ENCODE measurements at places on chromosomes 12 and 14.

DNA sequence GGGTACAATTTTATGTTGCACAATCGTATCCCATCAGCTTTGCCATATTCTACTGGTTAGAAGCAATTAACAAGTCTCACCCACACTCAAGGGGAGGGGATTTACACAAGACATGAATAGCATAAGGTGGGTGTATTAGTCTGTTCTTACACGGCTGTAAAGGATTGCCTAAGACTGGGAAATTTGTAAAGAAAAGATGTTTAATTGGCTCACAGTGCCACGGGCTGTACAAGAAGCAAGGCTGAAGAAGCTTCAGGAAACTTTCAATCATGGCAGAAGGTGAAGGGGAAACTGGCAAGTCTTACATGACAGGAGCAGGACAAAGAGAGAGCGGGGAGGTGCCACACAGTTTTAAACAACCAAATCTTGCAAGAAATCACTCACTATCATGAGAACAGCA, 231.8 kb upstream of the AMIGO2 start:
- no peaks in the 10 kb centered on the region for H3K36me3 ChIP-seq
- no peak for DNase-seq
- H3K4me3 ChIP-seq = no peak overlapping the region
- no peak overlapping the region for H3K27ac ChIP-seq

DNA sequence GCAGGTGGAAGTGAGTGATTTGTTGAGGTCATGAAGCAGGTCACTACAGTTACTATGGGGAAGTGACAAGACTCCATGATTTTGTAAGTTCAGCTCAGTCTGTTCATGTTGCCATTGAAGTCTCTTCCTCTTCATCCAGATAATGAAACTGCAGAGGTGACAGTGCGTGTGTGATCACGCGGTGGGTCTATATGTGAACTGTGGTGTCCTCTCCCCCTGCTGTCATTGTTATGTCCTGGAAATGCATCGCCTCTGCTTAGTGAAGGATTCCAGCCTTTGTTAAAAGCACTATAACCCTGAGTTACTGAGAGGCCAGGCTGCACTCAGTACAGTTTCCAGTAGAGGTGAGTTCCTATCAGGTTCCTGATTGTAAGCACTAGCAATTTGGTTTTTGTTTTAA, 216.2 kb upstream of the RMST start:
- no peak for DNase-seq
- H3K27me3 ChIP-seq = no peaks in the 10 kb centered on the region
- no peak overlapping the region for H3K4me3 ChIP-seq
- H3K4me1 ChIP-seq = no peaks in the 10 kb centered on the region

DNA sequence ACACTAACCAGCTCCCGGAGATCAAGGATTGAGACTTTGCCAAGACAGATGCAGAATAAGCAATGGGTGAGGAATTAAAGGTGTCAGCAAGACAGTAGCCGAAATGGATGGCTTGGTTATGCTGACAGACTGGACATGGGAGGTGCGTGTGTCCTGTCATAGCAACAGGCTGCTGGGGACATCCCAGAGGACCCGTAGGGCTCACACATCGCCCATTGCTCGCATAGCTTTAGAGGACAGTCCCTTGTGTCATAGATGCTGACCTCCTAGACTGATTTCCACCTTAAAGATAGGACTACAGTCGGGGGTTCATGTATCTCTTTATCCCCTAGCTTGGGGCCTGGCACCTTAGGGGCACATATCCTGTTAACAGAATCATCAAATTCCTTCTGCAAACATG, 324.5 kb downstream of the MED13L start:
- DNase-seq = no peak
- H3K36me3 ChIP-seq = peaks cover 34% of the 10 kb centered on the region
- H3K27ac ChIP-seq = no peak overlapping the region

- no peaks in the 10 kb centered on the region for H3K27me3 ChIP-seq
- H3K4me1 ChIP-seq = no peaks in the 10 kb centered on the region
- H3K27ac ChIP-seq = no peak overlapping the region
- DNase-seq = no peak
- H3K4me3 ChIP-seq = no peak overlapping the region
Observed at GRCh38 chr12:78171061-78171460, 340.4 kb downstream of the NAV3 start.

- H3K27ac ChIP-seq = peak overlapping the region; percentile 88
- peaks cover 82% of the 10 kb centered on the region for H3K4me1 ChIP-seq
- no peak overlapping the region for H3K4me3 ChIP-seq
- DNase-seq = no peak
Observed at GRCh38 chr12:64673490-64674169, 63.3 kb downstream of the RASSF3 start.

- no peak overlapping the region for H3K4me3 ChIP-seq
- no peaks in the 10 kb centered on the region for H3K36me3 ChIP-seq
- H3K4me1 ChIP-seq = no peaks in the 10 kb centered on the region
- H3K27me3 ChIP-seq = no peaks in the 10 kb centered on the region
Observed at GRCh38 chr12:42283739-42284138, 42.2 kb downstream of the ZCRB1 start.
